ENCODE measurements at places on chromosomes 6 and 20.

DNA sequence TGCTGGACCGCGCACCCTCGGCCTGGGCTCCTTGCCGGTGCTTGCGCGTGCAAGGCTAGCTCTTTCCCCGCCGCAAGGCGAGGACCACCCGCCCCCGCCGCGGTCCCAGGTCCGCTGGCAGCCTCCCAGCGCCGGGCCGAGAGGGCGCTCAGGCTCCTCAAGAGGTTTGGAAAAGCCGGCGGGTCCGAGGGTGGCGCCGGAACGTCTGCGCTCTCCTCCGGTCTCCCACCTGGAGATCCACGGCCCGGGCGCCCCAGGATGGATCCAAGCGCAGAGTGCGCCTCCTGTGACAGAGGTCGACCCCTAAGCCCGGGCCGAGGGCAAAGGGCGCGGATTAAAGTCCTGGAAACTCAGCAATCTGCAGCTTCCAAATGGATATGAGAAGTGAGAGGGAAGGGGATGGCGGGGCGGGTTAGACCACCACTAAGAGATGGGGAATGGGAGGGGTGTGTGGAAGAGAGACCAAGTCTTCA lies 575 bp upstream of the MICAL1 start:
- no peak for DNase-seq

DNA sequence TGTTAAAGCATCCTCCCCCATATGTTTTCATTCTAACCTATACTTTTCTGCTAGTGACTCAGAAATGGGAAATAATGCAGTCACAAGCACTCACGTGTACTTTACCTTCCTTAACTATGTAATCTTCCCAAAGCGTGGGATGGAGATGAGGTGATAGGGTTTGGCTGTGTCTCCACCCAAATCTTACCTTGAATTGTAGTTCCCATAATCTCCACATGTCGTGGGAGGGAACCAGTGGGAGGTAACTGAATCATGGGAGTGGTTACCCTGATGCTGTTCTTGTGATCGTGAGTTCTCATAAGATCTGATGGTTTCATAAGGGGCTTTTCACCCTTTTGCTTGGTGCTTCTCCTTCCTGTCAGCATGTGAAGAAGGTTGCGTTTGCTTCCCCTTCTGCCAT lies 35.4 kb downstream of the AGPAT4 start:
- DNase-seq: no peak

- no peak for DNase-seq
Observed at GRCh38 chr6:169895000-169895759, 143.8 kb downstream of the ERMARD start.

GRCh38 chr20:10783707-10784553 lies 110.1 kb upstream of the JAG1 start:
- DNase-seq: no peak

DNA sequence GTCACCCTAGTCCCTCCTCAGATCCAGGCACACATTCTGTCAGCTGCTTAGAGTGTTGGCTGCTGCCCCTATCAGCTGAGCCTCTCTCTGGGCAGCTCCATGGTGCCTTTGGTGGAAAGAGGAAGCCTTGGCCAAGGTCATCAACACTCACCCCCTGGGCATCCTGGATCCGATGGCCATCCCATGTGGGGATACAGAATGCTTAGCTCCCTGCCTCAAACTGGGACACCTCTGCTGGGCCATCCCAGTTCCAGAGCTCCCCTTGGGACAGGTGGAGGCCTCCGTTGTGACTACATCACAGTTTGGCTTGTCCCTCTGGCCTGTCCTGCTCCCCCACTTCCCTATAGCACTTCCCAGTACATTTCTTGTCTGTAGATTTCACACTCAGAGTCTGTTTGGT lies 45.6 kb downstream of the TOX2 start:
- no peak for DNase-seq

- no peak for DNase-seq
Observed at GRCh38 chr20:5156675-5157448, 30.1 kb downstream of the CDS2 start.

- DNase-seq: no peak
Observed at GRCh38 chr6:129662980-129663431, 47.0 kb downstream of the ARHGAP18 start.

GRCh38 chr6:83168556-83168955 lies 24.5 kb downstream of the PGM3 start:
- DNase-seq: no peak

GRCh38 chr6:104625536-104625935 lies 234.2 kb downstream of the HACE1 start:
- DNase-seq: no peak

GRCh38 chr6:167898673-167899311 lies 72.1 kb downstream of the AFDN start:
- no peak for DNase-seq

DNA sequence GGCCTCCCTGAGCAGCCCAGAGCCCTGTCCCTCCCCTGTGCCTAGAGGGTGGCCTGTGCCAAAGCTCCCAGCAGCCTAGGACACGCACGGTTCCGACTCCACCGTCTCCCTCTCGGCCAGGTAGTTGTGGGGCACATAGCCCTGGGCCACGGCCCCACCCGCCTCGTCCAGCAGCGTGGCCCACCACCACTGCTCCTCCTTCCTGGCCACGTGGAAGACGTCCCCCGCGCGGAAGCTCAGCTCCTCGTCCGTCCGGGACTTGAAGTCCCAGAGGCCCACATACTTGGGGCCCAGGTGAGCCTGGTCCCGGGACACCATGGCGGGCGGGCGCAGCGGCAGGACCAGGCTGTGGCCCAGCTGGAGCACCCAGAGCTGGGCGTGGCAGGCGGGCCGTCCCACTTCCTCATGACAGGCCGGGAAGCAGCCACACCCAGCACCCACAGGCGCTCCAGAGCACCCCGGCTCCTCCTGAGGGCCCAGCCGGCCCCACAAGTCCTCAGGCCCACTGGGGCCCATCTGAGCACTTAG lies at the start of gene PTK6:
TSS of gene PTK6 (minus strand) at position 380 of the 528 bp plus-strand sequence. CDS start at position 318, 62 bp downstream.
- DNase-seq: no peak

GRCh38 chr6:84554706-84555105 lies 209.7 kb downstream of the TBX18 start:
- no peak for DNase-seq

- DNase-seq: no peak
Observed at GRCh38 chr6:100485268-100485667, 20.5 kb upstream of the SIM1 start.

- no peak for DNase-seq
Observed at GRCh38 chr6:84222426-84222825, 5.0 kb downstream of the CEP162 start.

DNA sequence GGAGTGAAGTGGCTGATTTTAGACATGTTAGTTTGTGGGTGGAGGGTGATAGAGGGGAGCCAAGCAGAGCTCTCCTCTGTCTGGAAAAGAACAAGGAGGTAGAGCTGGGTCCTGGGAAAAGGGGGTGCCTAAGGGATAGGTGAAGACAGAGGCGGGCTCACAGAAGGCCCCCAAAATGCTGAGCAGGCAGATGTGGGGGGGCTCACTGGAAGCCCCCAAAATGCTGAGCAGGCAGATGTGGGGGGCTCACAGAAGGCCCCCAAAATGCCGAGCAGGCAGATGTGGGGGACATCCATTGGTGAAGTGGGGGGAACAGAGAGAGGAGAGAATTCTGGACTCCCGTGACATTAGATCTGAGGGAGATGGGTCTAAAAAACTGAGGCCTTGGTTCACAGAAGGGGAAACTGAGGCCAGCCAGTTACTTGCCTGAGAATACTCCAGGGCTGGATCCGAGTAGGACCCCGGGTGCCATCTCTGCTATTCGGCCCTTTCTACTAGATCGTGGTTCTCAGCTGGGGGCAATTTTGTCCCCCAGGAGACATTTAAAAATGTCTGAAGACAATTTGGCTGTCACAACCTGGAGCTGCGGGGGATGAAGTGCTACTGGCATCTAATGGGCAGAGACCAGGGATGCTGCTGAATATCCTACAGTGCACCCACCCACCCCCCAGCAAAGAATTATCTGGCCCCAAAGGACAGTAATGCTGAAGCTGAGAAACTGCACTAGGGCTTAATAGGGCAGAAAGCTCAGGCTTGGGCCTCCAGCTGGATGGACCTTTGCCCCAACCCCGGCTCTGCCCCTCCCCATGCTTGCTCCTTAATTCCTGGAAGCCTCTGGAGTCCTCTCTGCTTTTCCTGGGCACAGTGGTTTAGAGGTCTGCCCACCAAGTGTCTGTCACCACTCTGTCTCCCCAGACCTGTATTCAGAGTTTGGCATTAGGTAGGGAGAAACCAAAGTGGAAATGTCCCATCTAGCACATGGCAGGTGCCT lies 2.1 kb downstream of the LPIN3 start:
- no peak for DNase-seq

DNA sequence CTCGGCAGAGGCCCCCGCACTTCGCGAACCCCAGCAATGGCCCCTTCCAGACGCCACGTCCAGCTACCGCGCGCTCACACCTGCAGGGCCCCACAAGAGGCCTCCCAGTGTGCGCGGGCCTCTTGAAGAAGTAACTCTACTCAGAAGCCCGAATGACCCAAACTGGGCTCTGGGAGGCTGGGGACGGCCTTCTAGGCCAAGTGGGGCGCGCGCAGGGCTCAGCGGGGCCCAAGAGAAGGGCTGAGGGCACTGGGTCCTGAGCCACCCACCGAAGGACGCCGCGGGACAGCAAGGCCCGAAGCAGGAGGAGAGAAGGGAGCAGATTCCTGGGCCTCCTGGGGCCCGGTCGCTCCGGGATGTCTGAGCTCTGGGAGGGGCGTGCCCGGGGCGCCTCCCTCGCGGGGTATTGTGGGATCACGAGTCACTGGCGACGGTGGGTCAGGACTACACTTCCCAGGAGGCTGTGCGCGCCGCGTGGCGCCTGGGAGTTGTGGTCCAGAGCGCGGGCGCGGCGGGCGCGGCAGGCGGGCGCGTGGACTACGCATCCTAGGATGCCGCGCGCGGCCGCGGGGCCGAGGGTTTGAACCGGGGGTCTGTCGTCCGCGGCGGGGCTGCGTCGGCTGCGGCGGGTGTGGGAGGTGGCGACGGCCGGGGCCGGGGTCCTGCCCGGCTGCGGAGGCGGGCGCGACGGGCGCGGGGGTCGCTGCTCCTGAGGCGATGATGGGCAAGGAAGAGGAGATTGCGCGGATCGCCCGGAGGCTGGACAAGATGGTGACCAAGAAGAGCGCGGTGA lies at the start of gene TCEA2:
TSS of gene TCEA2 (plus strand) at position 603 of the 793 bp plus-strand sequence. CDS start at position 718, 115 bp downstream.
- peak; percentile 80 for DNase-seq

- no peak for DNase-seq
Observed at GRCh38 chr6:16419636-16420336, 181.4 kb downstream of the GMPR start.

DNA sequence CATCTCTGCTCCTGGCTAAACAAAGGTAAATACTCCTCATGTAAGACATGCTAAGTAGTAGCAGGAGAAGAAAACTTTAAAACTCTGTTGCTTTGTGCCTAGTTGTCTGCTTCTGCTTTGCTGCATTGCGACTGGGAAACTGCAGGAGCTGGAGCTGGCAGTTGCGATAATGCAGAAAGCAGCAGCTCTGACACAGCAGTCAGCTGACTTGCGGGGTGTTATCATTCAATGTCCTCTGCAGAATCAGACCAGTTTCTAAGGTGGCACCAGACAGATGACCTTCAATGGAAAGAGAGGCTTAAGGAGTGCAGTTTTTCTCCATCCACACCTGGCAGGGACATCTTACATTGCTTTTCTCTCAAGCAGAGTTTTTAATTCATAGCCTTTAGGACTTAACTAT lies 69.9 kb upstream of the SOX4 start:
- no peak for DNase-seq

DNA sequence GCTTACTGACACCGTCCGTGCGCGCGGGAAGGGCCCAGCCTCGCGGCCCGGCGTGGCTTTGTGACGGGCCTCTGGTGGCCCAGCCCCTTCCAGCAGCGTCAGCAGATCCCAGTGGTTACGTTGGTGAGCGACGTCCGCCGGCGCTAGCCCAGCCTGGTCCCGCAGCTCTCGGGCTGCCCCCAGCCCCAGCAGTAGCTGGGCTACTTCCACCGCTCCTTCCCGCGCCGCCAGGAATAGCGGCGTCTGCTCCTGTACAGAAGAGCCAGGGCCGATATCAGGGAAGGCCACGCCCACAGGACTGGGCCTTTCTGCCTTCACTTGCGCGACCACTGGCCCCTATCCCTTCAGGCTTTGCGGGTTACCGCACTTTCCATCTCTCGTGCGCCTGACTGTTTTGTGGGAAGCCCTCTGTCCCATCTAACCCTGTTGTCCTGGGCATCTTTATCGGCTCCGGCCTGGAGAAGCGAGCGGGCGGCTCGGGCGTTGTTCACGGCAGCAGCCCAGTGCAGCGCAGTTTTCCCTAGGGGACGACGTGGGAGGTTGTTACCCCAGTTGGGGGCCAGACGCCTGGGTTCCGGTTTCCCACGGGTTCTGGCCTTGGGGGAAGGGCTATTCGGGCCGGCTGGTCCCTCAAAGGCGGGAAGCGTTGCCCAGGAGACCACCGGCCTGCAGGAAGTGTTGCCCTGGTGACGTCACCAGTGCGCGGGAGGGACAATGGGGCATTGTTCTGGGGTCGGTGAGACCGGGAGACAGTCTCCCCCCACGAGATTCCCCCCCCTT lies 3.6 kb upstream of the GPSM3 start:
- peak; percentile 42 for DNase-seq

- DNase-seq: no peak
Observed at GRCh38 chr6:41182069-41183034, 18.6 kb downstream of the TREML2 start.

DNA sequence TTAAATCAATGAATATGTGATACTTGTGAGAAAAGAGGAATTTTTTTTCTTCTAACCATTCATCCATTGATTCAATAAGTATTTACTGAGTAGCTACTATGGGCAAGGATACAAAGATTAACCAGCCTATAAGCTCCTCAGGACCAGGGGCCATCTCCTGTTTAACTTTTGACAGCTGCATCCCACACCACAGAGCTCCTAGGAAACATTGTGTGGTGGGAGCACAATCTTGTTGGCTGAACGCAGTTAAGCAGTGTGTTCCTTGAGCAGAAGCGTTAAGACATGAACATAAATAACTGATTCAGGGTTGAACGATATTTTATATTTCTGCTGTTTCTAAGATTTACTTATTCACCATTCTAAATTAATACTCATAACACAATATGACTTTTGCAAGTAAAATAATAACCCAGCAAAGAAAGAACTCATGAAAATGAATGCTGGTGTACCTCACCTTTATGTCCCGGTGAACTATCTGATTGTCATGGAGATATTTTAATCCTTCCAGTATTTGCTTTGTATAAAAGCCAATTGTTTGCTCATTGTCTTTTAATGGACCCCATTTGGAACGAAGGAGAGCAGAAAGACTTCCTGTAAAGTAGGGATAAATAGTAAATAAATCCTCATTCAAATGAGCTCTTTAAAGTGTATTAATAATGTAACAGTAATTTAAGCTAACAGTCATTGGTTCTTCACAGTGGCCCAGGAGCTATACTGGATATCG lies 62.6 kb upstream of the MAP7 start:
- no peak for DNase-seq

Data from stimulated activated CD8-positive, alpha-beta memory T cell treated with anti-CD3 and anti-CD28 coated beads, Interleukin-15, amount 100 ng/mL, for 24 hours (primary cell).